ENCODE measurements at places on chromosomes 7 and 10.

DNA sequence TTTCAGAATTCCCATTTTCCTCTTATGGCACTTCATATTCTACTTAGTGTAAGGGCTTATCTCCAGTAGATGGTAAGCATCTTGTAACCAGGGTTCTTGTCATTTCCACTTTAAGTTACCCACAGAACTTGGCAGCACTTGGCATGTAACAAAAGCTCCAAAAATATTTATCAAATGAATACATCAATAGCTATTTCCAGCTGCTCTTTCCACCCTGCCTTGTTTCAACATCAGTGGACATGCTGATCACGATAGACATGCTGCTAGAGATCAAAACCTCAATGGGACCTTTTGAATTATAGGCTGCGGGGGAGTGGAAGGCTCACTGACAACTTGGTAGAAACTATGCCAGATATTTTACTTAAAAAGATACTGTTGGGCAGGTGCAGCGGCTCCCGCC, 32.9 kb downstream of the HOXA1 start:
- DNase-seq, result no peak

- no peak for DNase-seq
These were observed 43.0 kb downstream of the PLCE1 start for GRCh38 chr10:94036766-94037033.

DNA sequence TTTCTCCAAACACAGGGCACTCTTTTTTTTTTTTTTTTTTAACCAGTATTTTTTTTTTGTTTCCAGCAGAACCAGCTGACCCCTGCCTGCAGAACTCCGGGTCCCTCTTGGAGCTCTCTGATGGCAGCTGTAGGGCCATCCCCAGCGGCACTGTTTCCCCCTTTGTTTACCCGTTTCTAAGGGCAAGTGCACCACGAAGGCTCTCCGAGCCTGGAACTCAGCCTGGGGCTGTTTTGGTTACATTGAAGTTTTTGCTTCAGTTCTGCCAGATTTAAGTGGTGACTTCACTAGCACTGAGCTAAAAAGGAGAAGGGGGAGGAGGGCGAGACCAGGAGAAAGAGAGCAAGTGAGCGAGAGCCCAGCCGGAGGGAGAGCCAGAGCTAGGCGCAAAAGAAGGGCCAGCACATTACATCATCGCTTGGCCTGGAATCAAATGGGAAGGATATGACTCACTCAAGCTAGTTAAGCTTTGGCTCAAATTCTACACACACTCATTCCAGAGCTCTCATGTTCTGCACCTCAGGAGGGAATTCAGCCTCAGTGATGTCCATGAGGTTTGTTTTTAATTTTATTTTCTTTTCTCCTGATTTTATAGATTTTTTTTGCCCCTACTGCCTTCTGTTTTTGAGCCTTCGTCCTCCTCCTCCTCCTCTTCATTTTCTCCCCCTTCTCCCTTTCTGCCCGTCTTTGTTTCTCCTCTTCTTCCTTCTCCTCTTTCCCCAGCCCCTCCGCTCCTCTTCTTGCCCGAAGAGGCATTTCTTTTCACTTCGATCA, 272.3 kb downstream of the TRIL start:
- peak; percentile 74 for DNase-seq

DNA sequence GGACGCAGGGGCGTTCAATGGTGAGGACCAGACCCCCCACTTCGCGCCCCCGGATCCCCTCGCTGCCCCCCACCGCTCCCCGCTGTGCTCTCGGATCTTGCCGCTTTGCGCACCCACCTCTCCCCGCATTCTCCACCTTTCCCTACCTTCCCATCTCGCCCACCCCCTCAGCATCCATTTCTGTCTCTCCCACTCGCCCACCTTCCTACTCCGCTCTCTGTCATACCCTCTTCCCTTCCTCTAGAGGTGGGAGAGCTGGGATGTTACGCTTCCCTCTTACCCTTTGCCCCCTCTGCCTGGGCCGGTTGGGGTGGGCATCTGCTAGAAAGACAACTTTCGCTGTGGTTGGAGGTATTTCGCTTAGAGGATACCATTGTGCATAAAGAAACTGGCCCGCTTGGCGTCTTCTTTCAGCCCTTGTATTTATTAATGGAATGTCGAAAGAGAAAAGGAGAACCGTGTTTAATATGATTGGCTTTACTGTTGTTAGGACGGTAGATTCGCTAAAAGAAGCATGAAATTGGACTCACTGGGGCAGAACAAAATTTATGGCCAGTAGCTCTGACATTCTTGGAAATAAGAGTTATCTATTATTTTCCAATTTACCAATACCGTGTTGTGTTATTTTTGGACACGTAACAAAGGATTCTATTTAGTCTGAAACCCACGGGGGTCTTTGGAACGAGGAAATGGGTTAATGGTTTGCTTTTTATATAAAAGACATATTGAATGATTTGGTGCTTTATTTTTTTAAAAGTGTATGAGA, 873 bp downstream of the PRKAR2B start:
- no peak for DNase-seq

DNA sequence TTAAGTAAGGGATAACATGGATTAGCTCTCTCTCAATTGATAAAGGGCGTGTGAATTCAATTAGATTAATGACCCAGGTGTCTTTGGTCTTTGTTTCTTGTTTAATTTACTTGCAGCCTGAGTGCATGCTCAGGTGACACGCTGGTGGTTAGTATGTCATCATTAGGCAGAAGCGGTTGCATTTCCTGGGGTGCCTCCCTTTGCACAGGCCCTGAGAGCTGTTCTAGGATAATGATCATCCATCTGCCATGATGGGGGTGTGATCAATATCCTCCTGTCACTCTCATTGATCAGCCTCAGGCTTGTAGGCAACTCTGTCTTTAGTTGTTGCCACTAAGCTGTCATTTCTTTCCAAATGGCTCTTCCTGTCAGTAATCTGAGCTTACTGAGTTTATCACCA, 99.6 kb upstream of the NPS start:
- no peak for DNase-seq

- no peak for DNase-seq
These were observed 54.7 kb downstream of the ADAMTS14 start for GRCh38 chr10:70726909-70727495.

- DNase-seq, result no peak
These were observed 4.9 kb upstream of the GJD4 start for GRCh38 chr10:35600193-35600592.

- DNase-seq, result no peak
These were observed 396.2 kb upstream of the IGFBP3 start for GRCh38 chr7:46317256-46317655.

Measured in epithelial cell of prostate (primary cell).